Neural cell (in vitro differentiated cells): ENCODE measurements at places on chromosomes 1 and 21. TPM values are rescaled to one million over a fixed set of nuclear protein-coding genes. Genes with fewer than 3 reads are reported as not detected.

The LMX1A gene
- polyA plus RNA-seq, result 0.47 and 0.52 TPM in 2 replicates

The IL19 gene
- not detected in 2 replicates for polyA plus RNA-seq

The CPLANE2 gene
- polyA plus RNA-seq, result 5.7 and 8.2 TPM in 2 replicates

The NIT1 gene
- 66.1 and 83.5 TPM in 2 replicates for polyA plus RNA-seq

The ITLN2 gene
- not detected in 2 replicates for polyA plus RNA-seq

The ANGPTL3 gene
- not detected in 2 replicates for polyA plus RNA-seq
